Retina (tissue), 1 donor: ENCODE measurements at places on chromosomes 12 and 14.

DNA sequence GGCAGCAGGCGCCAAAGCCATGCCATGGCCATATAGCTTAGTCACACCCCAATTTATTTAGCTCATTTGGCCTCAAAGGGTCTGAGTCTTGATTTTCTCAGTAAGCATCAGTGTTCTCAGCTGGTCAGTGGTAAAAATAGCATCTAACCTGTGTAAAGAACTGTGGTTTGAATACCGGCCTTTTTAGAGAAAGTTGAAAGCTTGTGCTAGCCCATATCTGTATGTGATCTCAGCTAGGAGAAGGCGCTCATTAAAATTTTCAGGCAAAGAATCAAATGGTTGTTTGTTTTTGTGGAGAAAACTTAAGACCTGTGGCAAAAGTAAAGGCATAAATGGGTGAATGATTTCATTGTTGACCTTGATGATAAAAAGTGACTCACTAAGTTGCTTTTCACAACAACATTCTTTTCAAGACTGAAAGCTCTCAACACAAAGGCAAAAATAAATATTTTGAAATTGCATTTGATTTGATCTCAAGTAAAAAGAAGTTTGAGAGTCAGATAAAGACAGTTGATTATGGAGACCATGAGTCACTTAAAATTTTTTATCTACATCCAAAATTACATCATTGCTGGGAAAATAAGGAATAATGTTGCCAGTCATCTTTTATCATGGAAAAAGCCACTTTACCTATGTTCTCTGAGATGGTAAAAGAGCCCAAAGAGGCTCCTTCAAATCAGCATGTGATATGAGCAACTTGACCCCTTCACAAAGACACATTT is 128.5 kb upstream of the RGS6 start:
- no peak for DNase-seq

DNA sequence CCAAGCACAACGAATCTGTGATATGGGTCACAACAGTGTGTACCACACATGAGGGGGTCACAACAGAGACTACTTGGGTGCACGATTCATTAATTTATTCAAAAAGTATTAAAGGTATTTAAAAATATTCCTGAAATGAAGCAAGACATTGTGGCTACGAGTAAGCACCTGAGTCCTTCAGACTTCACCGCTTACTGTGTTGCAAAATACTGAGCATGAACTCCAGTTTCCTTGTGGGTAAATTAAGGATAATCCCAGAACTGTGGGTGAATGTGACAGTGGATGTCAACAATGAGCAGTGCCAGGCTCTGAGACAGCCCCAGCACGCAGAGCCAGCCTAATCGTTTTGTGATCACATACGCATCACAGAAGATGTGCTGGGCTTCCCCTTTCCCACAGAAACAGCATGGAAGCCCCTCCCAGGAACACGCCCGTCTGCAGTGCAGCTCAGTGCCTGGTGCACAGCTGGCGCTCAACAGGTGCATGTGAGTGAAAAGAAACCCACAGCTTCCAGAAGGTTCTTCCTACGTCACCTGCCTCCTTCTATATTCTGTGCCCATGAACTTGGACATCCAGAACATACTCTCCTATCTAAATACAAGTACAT is 29.1 kb downstream of the CDC42BPB start:
- no peak for DNase-seq

DNA sequence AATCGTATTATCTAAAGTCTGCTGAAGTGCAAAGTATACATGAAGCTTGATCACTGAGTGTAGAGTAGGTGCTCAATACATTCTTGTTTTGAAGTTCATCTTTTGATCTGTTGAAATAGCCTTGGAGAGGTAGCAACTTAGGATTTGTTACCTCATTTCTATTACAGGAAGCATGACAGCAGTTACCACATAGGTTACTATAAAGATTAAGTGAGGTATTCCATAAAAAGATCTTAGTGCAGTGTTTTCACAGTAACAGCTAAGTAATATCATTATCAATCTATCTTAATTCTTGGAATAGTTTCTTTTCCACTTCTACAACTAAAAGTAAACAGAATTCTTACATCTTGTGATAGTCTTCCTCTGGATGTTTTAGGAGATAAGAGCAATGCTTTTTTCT is 50.9 kb downstream of the BTBD7 start:
- no peak for DNase-seq

- no peak for DNase-seq
Measured at GRCh38 chr12:112710414-112710813, 81.1 kb upstream of the RPH3A start.

GRCh38 chr14:106417224-106418049 is 891.1 kb downstream of the TMEM121 start:
- DNase-seq = no peak

DNA sequence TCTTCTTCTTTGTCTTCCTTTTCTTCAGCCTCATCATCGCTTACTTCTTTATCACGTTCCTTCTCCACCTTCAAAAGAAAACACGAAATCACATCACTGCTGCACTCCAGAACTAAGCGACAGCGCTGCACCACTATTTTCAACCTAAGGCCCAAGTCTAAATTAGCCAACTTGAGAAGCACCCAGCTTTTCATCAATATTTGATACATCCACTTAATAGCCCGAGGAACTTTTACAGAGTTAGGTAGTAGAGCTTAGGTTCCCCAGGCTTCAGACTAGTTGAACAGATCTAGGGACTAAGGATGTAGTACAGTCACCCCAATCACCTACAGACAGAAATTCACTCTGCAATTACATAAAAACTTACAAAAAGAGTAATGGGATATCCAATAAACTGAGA is 1.9 kb downstream of the HSP90AA1 start:
- no peak for DNase-seq

DNA sequence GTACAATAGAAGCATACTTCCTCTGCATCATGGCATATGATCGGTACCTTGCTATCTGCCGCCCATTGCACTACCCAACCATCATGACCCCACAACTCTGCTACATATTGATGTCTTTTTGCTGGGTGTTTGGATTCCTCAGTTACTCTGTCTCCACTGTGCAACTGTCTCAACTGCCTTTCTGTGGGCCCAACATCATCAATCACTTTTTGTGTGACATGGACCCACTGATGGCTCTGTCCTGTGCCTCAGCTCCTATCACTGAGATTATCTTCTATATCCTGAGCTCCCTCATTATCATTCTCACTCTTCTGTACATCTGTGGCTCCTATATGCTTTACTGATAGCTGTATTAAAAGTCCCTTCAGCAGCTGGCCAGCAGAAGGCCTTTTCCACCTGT is 13.9 kb upstream of the OR11H6 start:
- no peak for DNase-seq

- no peak for DNase-seq
Measured at GRCh38 chr12:21392384-21392783, 19.7 kb downstream of the IAPP start.

DNA sequence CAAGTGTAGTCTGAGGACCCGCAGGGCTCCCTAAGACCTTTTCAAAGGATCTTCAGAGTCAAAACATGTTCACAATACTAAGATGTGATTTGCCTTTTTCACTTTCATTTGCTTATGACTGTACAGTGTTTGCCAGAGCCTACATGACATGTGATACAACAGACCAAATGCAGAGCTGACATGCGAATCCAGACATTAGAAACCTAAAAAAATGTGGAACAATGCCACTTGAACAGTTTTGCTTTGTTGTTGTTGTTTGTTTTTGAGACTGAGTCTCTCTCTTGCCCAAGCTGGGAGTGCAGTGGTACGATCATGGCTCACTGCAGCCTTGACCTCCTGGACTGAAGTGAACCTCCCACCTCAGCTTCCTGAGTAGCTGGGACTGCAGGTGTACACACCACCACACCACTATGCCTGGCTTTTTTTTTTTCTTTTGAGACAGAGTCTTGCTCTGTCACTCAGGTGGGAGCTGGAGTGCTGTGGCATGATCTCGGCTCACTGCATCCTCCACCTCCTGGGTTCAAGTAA is 5.3 kb upstream of the RAB35 start:
- no peak for DNase-seq

- no peak for DNase-seq
Measured at GRCh38 chr12:4434301-4434700, 11.3 kb downstream of the FGF6 start.

DNA sequence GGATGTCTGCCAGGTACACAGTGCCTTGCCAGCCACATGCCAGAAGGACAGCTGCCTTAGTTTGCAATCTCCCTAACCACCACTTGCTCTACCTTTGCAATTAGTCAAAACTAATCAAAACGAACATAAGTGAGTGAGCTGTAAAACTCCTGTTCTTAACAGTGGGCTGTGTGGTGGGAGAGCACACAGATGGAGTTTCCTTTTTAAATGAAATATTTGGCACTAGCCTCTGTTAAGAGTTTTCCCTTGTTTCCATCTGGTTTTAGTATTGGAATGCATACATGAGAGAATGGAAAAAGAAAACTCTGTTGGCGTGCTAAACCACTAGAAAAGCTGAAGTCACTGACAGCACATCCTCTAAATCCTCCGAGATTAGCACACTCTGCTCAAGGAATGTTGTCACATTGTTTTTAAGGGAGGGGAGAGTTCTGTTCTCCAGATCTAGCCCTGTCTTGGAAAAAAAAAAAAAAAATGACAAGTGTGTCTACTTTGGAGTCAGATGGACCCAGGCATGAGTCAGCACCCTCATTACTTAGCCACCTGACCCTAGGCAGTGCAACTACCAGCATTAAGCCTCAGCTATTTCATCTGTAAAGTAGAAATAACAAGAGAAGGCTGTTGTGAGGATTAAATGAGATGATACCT is 83.9 kb downstream of the STXBP6 start:
- no peak for DNase-seq

- no peak for DNase-seq
Measured at GRCh38 chr12:15797818-15798217, 8.6 kb upstream of the EPS8 start.

GRCh38 chr14:64501411-64502171 is 2.0 kb downstream of the ZBTB25 start:
- DNase-seq = peak; percentile 11

GRCh38 chr12:109125791-109126190 is 9.4 kb downstream of the ACACB start:
- DNase-seq = no peak

- DNase-seq = peak; percentile 30
Measured at GRCh38 chr12:121781484-121781997, 11.9 kb downstream of the RHOF start.

DNA sequence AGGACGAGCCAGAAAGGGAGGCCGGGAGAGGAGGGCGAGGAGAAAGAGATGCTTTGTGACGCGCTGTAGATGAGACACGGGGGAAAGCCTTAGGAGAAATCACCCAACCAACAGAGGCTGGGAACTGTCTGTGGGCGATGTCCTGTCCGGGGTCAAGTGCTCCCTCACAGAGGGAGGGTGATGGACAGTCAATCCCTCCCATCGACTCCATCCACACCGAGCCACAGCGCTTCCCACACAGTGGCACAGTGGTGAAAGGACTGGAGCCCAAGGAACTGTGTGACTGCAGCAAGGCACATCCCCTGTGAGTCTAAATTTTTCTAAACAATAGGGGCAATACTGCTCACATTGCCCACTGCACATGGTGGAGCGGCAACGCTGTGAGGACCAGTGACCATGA is 89.1 kb downstream of the TTC7B start:
- DNase-seq = no peak

- DNase-seq = no peak
Measured at GRCh38 chr14:91344096-91344495, 73.5 kb downstream of the CCDC88C start.

- DNase-seq = no peak
Measured at GRCh38 chr14:34502545-34503225, 36.8 kb downstream of the EAPP start.

- peak; percentile 67 for DNase-seq
Measured at GRCh38 chr12:40622246-40622838, 69.9 kb upstream of the CNTN1 start.

GRCh38 chr12:75528272-75528671 is 16.9 kb upstream of the KRR1 start:
- DNase-seq = peak; percentile 9

- DNase-seq = no peak
Measured at GRCh38 chr12:21938879-21939278, 2.3 kb downstream of the ABCC9 start.

- DNase-seq = no peak
Measured at GRCh38 chr12:116395396-116395795, 117.9 kb upstream of the MED13L start.

DNA sequence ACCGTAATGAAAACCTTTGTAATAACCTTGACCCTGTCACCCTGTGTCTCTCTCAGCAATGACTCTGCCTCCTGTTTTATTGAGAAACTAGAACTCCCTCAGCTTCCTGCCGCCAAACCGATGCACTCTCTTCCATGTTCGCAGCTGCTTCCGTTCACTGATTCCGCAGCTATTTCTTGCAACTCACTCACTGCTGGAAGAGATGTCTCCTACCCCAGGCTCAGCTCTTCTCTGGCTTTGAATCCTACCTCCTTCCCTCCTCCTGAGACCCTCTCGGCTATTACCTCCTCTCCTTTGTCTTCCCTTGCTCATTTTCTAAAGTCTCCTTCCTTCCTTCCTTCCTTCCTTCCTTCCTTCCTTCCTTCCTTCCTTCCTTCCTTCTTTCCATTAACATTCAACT is 71.0 kb downstream of the ESRRB start:
- no peak for DNase-seq

DNA sequence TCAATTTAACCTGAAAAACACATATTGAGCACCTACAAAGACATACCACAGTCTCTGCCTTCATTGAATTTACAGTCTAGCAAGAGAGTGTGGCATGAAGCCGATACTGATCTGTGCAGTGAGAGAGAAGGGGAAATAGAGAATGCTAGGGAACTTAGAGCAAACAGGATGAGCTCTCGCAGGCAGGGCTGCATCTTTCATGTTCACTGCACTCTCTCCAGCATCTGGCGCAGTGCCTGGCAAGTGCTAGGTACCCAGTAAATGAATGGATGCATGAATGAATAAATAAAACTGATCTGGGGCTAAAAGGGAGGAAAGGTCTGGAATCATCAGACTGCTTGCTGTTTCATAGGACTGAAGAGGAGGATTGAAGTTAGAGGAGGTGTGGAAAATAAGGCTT is 256.5 kb upstream of the NPAS3 start:
- DNase-seq = no peak

DNA sequence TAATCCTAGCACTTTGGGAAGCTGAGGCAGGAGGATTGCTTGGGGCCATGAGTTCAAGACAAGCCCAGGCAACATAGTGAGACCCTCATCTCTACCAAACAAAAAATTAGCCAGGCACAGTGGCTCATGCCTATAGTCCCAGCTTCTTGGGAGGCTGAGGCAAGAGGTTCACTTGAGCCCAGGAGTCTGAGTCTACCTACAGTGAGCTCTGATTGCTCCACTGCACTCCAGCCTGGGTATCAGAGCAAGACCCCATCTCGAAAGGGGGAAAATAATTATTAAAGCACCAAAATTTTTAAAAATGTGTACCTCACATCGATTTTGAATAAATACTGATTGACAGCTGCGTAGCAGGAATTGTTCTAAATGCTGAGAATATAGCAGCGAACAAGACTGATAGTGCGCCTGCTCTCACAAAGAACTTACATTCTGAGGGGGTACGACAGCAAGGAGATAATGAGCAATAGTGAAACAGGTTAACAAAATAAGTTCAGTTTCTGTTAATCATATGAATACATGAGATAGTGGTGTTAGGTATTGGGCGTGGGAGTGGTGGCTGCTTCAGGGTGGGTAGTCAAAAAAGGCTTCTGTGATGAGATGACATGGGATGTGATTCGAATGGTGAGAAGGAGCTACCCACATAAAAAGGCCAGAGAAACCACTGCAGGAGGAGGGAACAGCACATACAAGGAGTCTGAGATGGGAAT is 19.6 kb downstream of the HCFC2 start:
- no peak for DNase-seq
